Activated gamma-delta T cell (primary cell): ENCODE measurements at places on chromosomes 6 and 20.

GRCh38 chr20:37986873-37987601 is 46.2 kb downstream of the TTI1 start:
- no peak for DNase-seq

DNA sequence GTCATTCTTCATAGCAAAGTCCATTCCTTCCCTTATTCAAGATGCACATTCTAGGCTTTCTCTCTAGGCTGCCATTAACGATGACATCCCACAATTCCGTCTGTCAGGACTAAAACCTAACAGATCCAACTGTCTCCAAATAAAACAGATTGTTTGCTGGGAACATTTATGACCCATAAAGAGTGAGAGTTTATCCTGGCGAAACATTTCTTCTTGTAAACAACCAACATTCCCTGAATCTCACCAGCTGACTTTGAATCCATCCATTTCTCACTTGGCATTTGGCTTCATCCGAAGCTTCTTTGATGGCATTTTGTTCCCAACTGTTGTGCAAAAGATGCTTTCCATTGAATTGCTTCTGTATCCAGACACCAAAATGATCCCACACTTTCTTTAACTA is 93.1 kb downstream of the OLIG3 start:
- DNase-seq, result no peak

GRCh38 chr20:23199356-23199755 is 113.2 kb upstream of the CD93 start:
- DNase-seq, result no peak

GRCh38 chr6:145559836-145560235 is 175.5 kb downstream of the EPM2A start:
- no peak for DNase-seq

DNA sequence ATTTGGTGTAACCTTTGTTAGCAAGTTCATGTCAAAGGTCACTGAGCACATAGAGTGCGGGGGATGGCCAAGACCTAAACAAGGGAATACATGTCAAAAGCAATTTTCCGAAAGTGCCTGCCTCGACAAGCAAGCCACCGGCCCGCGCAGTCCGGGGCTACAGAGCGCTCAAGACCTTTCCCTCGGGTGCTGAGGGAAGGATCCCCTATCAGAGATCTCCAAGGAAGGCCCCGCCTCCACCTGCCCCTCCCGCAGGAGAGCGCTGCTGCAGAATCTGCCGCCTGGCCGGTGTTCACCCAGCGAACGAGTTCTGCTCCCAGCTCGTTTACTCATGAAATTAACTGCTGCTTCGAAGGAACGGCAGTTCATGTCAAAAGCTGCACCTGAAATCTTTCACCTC is 252.7 kb downstream of the BMP7 start:
- no peak for DNase-seq

- DNase-seq, result no peak
These were observed 396.6 kb upstream of the MAP3K7 start for GRCh38 chr6:90983462-90983861.

DNA sequence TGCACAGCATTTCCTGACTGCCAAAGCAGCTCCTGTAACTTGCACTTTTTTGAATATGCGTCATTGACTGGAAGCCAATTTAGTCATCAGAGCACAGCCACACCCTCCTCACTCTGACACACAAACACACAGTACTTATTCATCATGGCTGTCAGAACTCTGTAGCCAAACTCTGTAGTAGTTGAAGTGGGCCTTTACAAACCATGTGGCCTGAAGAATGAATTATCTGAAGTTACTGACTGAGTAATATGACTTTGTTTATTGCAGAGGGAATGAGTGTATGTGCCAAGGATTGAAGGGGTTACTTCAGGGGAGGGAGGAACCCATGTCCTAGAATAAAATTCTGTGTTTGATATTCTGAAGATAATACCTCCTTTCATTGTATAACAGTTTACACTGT is 102.7 kb downstream of the FIG4 start:
- no peak for DNase-seq

- DNase-seq, result no peak
These were observed 330.3 kb upstream of the PRDM1 start for GRCh38 chr6:105755885-105756284.

- DNase-seq, result no peak
These were observed 196.0 kb downstream of the MYLK4 start for GRCh38 chr6:2554651-2555260.

DNA sequence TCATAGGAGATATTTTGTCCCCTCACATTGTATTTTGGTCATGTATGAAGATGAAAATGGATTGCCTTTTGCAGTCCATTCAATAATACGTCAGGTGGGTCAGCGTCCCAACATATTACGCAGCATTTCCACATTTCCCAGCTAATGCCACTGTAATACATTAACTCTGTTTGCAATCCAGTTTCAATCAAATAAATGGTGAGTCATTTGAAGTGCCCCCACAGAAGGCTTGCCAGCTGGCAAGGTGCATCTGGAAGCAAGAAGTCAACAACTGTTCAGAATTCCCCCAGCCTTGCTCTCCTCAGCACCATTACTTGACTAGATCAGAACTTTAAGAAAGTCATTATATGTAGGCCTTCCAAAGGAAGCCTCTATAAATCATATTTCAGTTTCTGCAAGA is 50.4 kb downstream of the PHACTR1 start:
- no peak for DNase-seq

- DNase-seq, result no peak
These were observed 52.6 kb upstream of the CCDC167 start for GRCh38 chr6:37552267-37552666.

- DNase-seq, result no peak
These were observed 8.0 kb downstream of the INSM1 start for GRCh38 chr20:20375862-20376261.

- DNase-seq, result peak; percentile 45
These were observed 632 bp downstream of the PCMT1 start for GRCh38 chr6:149750136-149750609.

DNA sequence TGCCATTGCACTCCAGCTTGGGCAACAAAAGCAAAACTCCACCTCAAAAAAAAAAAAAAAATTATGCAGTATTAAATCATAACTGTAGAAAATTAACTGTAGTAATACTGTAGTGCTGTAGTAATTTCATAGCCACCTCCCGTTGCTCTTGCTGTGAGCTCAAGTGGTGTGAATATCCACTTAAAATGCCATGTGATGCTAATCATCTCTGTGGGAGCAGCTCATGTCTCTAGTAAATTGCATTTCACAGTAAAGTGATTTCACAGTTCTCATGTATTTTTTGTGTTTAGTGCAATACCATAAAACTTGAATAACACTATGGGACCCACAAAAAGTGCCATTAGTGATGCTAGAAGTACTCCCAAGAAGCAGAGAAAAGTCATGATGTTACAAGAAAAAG is 14.4 kb upstream of the FAM217A start:
- no peak for DNase-seq

GRCh38 chr6:158848490-158848895 is 29.3 kb upstream of the EZR start:
- DNase-seq, result no peak

DNA sequence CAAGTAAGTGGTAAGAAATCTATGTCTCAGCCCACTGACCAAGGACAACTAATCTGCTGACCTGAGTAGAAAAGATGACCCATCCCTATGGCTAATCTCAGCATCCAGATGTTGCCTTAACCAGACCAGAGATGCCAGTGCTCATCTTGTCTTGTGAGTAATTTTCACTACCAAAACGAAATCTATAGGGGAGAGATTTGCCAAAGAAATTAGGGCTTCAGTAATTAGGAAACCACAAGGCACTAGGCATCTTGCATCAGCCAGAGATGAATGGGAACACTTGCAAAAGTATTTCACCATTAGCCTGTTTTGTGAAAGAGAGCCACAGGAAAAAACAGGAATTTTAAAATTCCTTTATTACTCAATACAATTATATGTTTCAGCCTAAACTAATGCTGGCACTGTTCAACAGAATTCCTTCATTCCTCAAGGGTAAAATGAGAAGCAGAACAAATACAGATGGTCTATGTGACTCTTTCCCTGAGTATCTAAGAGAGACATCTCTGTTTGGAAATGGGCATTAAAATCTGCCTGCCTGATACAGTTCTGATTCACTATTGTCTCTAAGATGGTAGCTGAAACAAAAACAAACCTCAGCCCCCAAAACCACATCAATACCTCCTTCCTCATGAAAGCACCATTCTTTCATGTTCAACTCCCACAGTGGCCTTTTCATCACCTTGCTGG is 87.8 kb downstream of the GMDS start:
- DNase-seq, result no peak

GRCh38 chr6:2274981-2275891 is 29.8 kb upstream of the GMDS start:
- no peak for DNase-seq

GRCh38 chr6:124080483-124080882 is 276.8 kb downstream of the NKAIN2 start:
- no peak for DNase-seq

DNA sequence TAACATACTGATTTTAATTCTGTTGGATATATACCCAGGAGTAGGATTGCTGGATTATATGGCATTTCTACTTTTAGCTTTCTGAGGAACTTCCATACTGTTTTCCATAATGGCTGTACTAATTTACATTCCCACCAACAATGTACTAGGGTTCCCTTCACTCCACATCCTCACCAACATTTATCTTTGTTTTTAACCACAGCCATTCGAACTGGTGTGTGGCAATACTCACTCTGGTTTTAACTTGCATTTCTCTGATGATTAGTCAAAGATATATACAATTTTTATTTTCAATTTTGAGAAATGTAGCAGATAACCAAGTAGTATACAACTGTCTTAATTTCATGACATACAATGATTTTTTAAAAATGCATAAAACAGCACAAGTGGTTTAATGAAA is 30.3 kb upstream of the ADGRG6 start:
- DNase-seq, result no peak

- no peak for DNase-seq
These were observed 26.5 kb upstream of the SLCO4A1 start for GRCh38 chr20:62615750-62616251.

DNA sequence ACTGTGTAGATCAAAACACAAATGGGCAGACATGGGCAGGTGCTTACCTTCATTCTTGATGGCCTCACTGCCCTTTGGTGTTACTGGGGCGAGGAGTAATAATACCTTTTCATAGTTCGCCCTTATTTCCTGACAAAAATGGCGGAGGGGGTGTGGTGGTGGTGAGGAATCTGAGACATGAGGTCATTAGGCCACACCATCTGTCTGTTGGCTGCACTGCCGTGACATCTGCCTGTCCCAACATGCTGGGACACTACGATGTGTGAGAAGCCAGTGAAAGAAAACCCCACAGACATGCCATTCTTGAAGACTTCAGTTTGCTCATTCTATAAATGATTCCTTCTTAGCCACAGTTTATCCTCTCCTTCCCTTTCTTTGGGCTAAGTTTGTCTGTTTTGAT is 13.4 kb upstream of the MAPRE1 start:
- DNase-seq, result no peak
